ENCODE measurements at places on chromosomes 11 and 22.

- no peak for DNase-seq
These were observed 375.4 kb downstream of the DDX10 start for GRCh38 chr11:109040303-109040702.

DNA sequence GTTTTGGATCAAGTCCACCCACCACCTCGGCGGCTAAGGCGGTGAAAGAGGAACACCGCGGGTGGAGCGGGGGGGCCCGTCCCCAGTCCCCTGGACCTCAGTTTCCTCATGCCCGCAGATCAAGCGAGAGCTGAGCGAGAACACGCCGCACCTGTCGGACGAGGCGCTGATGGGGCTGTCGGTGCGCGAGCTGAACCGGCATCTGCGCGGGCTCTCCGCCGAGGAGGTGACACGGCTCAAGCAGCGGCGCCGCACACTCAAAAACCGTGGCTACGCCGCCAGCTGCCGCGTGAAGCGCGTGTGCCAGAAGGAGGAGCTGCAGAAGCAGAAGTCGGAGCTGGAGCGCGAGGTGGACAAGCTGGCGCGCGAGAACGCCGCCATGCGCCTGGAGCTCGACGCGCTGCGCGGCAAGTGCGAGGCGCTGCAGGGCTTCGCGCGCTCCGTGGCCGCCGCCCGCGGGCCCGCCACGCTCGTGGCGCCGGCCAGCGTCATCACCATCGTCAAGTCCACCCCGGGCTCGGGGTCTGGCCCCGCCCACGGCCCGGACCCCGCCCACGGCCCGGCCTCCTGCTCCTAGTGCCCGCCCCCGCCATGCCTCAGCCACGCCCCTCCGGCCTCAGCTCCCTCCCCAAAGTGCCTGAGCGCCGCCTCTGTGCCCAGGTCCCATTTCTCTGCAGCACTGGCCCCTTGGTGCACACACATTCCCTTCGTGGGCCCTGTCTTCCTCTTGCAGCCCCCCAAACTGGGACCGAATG is 12.7 kb downstream of the MAFF start:
- no peak for DNase-seq

DNA sequence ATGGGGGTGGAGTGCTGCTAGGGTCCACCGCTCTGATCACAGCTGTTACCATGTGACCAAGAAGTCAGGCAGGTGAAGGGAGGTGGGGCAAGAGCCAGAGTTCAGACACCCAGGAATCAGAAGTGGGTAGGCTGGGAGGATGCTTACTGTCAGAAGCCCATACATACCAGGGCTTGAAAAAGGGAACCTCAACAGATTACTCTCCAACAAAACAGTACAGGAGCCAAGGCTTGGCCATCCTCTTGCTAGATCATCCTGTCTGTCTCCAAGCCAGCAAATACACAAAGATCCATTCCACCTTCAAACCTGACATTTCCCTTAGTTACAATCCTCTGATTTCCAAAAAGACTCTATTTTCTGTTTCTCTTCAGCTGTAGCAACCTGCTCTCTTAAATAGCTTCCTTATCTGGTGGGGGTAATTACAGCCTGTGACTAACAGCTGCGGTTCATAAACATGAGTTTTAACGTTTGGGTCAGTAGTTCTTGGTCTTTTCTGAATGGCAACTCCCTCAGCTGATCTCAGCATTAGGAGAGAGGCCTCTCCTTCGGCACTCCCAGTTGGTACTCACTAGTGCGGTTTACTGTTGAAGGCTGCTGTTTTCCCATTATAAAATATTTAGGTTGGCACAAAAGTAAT is 31.1 kb upstream of the WT1 start:
- DNase-seq = no peak

DNA sequence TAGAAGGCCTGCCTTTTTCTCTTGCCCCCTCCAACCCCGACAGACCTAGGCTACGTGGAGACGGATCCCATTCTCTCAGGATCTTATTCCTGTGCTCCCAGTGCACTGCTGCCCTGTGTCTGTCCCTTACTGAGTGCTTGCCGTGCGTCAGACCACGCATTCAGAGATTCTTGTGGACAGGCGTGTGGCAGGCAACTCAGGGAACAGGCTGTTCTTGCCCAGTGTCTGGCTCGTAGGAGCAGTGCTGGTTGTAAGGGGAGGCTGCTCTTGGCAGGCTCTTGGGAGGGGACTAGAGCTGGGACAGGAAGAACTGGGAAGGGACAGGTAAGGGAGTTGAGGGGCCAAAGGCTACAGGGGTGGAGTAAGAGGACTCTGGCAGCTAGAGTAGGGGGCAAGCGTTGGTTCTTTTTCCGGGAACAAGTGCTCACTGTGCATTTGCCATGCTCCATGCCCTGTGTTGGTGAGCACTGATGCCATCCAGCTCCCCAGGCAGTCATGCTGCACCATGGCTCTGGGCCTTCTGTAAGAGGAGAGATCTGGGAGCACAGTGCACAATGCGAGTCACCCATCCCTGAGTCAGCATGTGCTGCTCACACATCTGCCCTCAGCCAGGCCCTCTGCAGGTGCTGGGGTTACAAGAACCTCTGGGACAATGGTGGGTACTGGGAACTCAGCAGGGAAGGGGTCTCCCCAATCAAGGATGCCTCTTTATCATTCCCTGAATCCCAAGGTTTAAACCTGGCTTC is 119.1 kb downstream of the TBC1D22A start:
- no peak for DNase-seq

GRCh38 chr22:42511401-42511891 is 8.2 kb downstream of the RRP7A start:
- DNase-seq = no peak

DNA sequence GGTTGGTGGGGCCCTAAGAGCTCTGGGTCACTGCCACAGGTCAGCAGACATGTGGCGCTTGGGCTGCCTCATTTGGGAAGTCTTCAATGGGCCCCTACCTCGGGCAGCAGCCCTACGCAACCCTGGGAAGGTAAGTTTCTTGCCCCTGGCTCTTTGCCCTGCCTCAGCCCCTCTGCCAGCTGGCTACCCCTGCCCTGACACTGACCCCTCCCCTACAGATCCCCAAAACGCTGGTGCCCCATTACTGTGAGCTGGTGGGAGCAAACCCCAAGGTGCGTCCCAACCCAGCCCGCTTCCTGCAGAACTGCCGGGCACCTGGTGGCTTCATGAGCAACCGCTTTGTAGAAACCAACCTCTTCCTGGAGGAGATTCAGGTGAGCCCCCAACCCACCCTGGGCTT is 1.9 kb downstream of the SCYL1 start:
- DNase-seq = no peak

DNA sequence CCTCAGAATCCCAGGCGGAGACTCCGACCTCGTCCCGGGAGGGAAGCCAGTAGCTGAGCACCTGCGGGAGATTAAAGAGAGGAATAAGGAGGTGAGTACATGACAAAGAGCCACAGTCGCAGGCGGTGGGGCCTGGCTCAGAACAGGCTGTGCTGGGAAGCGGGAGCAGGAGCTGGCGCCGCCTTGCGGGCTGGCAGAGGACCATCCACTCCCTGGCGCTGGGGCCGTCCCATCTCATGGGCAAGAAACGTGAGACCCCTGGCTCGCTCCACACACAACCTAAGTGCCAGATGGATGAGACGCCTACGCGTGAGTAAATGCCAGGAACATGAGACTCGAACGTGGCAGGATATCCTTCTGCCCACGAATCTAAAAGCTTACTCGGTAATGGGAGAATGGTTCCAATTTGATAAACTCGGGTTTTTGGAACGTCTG is 6.3 kb downstream of the CEND1 start:
- DNase-seq = no peak

- no peak for DNase-seq
These were observed 723.0 kb downstream of the KCNA4 start for GRCh38 chr11:29293825-29294224.

DNA sequence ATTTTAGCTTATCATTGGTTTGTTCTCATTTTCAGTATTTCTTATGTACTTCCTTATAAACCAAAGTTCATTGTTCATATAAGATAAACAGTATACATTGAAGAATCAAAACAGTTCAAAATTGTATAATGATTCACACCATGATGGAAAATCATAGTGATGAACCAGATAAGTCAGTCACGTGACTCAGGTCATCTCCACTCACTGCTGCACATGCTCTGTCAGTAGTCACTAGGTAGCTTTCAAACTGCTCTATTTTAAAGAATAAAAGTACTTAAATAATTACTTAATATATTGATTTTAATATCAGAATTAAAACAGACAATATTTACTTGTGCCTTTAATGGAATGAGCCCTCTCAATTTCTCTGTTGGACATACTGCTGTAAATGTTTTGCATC is 37.5 kb downstream of the PDHX start:
- no peak for DNase-seq

DNA sequence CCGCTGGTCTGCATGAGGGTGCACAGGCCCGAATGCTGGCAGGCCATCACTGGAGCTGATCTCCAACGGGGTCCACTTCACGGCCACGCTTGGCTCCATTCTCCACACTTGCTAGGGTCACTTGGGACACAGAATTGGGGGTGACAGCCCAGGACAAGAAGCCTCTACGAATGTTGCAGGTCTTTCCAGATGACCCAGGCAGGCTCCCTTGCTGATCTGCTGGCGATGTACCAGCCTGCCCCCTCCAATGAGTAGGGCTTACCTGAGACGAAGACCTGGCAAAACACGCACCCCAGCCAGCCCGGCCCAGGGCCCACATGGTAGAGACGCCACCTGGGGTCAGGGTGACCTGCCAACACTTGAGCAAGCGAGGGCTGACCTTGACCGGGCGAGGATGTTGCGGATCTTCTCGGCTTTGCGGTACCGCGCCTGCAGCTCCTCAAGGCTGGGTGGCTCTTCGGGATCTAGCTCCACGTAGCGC is 44.9 kb downstream of the C11orf58 start:
- DNase-seq = no peak

DNA sequence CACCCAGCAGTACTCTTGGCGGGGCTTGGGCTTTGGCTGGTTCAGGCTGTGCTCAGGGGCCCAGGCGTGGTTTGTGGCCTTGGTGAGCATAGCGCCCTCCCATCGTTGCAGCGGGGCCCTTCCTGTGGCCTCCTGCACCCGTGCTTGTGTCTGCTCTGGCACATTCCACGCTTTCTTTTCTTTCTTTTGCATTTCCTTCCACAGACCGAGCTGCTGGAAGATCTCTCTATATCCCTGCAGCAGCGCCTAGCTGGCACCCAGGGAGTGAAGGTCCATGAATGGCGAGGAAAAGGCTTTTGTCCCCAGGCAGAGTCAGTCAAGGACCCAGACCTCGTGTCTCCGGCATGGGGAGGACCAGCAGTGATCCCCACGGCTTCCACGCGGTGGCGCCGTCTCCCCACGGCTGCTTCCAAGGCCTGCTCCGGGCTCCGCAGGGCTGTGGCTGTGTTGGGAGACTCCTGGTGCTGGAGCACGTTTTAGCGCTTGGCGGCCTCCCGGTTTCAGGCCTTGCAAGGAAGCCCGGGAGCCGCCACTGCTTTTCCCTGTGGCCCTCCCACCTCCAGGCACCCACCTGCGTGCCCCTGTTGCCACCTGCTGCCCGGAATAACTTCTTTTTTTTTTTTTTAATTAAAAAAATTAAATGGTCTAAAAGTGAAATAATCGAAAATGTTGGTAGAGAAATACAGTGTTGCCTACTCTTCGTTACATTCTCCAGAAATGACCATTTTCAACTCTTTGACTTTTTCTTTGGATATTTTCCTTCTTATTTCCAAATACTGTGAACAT is 28.5 kb downstream of the GLB1L2 start:
- peak; percentile 46 for DNase-seq

- DNase-seq = no peak
These were observed 5.1 kb downstream of the FZD4 start for GRCh38 chr11:86949995-86950660.

GRCh38 chr11:60168306-60168705 is 14.6 kb downstream of the MS4A6A start:
- DNase-seq = no peak

- no peak for DNase-seq
These were observed 25.5 kb downstream of the KCNJ1 start for GRCh38 chr11:128841461-128842072.

DNA sequence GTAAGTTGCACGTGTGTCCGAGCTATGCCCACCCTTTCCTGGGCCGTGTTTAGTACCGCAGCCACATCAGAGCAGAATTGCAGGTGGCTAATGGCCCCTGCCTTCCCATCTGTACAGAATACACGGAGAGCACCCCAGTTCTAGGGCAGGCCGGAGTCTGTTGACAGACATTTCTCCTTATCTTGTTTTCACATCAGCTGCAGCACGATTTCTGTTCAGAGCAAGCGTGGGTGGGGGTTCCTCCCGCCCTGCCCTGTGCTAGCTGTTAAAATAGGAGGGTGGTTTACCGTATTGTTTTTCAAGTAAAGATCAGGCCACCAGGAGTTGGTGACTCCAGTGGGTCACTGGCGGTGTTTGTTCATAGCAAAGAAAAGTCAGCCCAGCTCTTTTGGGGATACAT is 41.1 kb downstream of the UBASH3B start:
- peak; percentile 58 for DNase-seq

- no peak for DNase-seq
These were observed 52.6 kb downstream of the PITPNB start for GRCh38 chr22:27866135-27867084.

- DNase-seq = no peak
These were observed 22.1 kb upstream of the CTR9 start for GRCh38 chr11:10728789-10729472.

Data from stimulated activated CD8-positive, alpha-beta memory T cell treated with anti-CD3 and anti-CD28 coated beads, Interleukin-15, amount 100 ng/mL, for 4 hours (primary cell).